ENCODE measurements at places on chromosomes 2 and 18.

- no peak for DNase-seq
These were observed 10.2 kb upstream of the TEX261 start for GRCh38 chr2:71004857-71005256.

- no peak for DNase-seq
These were observed 176.2 kb upstream of the ZC3H15 start for GRCh38 chr2:186309901-186310300.

- no peak for DNase-seq
These were observed 115.3 kb upstream of the LINC00305 start for GRCh38 chr18:64264171-64264570.

DNA sequence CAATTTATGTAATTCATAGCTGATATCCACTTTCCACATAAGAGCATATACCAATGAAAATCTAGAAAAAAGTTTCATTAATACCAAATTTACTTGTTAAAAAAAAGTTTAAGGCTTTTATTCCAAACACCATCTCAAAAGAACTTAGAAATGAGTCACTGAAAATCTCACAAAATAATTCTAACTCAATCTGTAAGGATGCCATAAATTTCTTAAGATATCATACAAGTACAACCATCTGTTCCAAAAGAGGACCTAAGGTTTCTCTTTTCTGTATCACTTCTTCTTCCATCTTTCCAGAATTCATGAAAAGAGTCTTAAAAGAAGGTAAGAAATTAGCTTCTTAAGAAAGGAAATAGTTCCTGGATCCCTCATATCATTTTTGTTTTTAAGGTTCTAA, 60.4 kb downstream of the TRIP12 start:
- no peak for DNase-seq

DNA sequence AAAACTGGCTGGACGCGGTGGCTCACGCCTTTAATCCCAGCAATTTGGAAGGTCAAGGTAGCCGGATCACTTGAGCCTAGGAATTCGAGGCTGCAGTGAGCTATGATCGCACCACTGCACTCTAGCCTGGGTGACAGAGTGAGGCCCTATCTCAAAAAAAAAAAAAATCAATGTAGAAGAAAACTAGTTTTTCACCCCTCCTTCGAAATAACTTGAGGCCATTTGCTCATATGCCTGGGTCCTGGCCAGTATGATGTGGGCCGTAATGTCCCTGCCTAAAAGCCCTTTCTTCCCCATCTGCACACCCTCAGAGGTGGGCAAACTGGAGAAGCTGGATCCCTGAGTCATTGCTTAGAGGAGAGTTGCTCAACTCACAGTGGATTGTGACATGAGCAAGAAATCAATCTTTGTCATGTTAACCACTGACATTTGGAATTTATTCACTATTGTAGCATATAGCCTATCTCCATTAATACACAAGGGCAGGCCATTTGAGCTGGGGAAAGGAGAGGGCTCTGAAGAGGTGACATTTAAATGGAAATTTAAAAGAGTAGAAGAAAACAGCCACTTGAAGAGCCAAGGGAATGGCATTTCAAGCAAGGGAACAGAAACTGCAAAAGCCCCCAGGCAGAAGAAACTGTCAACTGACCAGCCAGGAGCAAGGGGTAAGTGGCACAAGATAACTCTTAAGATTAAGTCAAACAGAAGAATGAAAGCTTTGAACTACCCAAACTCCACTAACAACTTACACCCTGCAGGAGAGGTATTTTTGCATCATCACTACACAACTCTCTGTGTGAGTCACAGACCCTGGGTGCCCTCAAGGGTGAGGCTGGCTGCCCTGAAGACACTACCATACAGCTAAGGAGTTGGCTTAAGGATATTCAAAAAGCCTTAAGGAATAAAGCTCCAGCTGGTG, 7.6 kb upstream of the METTL21A start:
- no peak for DNase-seq

GRCh38 chr18:9177031-9177430, 40.5 kb downstream of the ANKRD12 start:
- DNase-seq = no peak

- no peak for DNase-seq
These were observed 48.5 kb upstream of the KCNH7 start for GRCh38 chr2:162887087-162887486.

- DNase-seq = no peak
These were observed 24.2 kb upstream of the TOGARAM2 start for GRCh38 chr2:28956890-28957289.

DNA sequence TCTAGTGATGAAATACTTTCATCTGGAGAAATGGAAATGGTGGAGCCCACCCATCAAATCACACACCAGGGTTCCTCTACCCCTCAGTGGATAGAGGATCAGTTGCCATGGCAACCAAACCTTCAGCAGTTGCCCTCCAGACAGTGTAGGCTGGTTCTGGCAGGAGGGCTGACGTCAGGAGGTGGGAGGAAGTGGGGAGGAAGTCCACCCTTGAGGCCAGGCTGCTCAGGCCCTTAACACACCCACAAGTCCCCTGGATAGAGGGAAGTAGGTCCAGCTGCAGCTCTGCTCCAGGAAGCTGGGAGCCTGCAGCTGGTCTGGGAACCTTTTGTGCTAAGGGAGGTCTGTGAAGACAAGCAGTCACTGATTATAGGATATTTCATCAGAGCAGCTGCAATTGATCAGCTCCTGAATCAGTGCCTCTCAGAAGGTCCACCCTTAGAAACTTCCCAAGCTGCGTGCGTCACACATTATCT, 186.6 kb downstream of the MTX2 start:
- no peak for DNase-seq

- DNase-seq = no peak
These were observed 14.9 kb downstream of the STAT1 start for GRCh38 chr2:190999058-190999457.

DNA sequence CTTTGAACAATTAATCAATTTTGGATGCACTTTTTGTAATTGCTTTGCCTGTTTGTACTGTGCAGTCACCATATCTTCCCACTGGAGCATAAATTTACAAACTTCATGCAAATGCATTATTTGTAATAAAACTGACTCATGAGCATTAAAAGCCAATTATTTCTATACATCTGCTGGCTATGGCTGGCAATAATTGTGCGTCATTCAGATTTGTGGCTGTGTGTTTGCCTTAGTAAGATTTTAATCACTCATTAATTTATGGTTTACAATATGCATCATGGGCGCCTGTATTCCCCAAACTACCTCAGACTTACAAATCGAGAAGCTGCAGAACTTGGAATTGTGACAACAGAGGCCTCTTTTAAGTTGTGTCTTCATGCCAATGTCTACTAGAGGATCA, 132.4 kb upstream of the TRIB2 start:
- no peak for DNase-seq

DNA sequence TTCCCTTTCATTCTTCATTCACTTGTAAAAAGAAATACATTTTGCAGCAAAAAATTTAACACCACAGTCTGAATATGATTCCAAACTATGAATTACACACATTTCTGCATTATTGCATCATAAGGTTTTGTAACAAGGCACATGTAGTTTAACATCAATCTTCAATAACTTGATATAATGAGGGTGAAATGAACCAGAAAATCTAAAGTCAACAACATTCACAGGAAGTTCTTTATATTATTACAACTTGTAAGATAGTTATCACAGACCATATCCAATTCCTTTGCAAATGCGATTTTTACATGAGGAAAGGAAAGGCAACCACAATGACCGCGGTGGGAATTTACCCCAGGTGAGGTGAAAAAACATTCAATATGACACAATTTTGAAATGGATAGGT, 213.3 kb downstream of the NAPG start:
- no peak for DNase-seq

DNA sequence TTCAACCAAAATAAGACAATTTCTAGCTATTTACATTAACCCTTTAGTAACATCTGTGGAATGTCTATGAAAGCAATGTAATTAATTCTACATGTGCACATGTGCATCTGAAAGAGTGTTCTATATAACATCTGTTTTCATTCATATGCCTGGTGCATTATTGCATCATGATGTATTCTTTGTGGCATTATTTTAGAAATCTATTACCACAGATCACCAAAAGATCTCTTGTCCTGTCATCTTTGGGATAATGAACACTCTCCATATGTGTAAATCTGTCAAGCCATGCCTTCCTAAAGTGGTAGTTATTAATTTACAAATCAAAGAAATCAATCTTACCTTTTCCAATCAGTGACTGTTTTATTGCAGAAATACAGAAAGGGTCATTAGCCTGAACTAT, 86.9 kb downstream of the TRIB2 start:
- no peak for DNase-seq

DNA sequence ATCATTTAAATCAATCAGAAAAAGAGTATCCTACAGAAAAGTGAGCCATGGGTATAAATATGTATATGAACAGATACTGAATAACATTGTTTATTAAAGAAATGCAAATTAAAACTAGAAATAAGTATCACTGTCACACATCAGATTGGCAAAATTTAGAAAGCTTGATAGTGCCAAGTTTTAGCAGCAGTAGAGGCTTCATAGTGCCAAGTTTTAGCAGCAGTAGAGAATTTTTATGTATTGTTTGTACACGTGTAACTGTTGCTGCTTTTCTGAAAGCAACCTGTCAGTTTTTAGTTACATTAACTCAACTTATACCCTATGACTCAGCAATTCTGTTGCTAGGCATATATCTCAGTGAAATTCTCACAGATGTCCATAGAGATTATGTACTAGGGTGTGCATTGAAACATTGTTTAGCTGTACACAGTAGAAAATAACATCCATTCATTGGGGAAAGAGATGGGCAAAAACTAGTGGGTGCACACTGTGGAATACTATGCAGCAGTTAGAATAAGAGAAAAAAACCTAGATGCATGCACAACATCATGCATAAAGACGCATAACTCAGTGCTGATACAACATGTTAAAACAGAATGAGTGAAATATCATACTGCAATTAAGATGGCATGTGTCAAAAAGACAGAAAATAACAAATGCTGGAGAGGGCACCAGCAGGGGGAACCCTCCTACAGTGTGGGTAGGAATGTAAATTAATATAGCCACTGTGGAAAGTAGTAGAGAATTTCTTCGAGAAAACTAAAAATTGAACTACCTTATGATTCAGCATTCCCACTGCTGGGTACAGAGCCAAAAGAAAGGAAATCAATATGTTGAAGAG, 294.5 kb upstream of the NT5C1B start:
- DNase-seq = no peak

DNA sequence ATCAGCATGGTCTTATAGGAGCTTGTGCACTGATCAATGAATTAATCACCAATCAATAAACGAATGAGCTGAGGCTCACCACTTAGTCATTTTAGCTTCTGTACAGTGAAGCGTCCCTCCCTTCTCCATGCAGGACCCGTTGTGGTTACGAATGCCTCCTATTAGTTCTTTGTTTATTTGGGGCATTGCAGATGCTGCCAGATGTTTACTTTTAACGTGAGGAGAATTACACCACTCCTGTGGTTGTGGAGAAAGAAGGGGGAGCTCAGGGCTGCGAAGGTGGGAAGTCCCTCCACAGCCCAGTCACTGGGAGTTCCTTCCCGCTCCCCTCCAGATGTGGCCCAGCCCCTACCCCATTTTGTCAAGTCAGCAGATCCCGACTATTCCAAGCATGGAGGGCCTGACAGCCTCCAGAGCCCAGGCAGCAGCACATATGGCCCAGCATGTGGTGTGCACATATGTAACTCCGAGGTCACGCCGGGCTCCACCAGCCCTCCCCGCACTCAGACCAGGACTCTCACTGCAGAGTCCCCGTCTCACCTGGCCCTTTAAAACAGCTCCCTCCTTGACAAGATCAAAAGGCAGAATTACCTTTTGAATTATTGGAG, 20.9 kb downstream of the PKDCC start:
- DNase-seq = no peak

DNA sequence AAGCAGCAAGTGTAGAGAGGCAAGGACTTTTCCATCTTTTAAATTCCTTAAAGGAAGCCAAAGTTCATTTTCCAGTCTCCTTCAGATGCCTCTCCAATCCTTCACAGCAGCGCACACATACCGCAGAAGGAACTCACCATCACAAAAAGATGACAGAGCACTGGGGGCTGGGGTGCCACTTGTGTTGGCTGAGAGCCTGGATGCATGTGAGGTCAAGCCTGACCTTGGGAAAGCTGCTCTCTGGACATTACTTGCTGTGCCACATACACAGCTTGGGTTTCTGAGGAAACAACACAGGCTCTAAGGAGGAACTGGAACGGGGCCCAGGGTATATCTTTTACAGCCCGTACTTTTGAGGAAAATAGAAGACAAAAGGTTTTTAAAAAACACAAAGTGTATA, 364.3 kb upstream of the MEX3C start:
- no peak for DNase-seq

- DNase-seq = no peak
These were observed 576.2 kb upstream of the HS6ST1 start for GRCh38 chr2:128894896-128895295.

- DNase-seq = no peak
These were observed 4.0 kb downstream of the PTPN2 start for GRCh38 chr18:12879840-12880540.

- no peak for DNase-seq
These were observed 167.6 kb downstream of the LNPK start for GRCh38 chr2:175834477-175834876.

- no peak for DNase-seq
These were observed 119.2 kb downstream of the VAPA start for GRCh38 chr18:10033016-10033399.

DNA sequence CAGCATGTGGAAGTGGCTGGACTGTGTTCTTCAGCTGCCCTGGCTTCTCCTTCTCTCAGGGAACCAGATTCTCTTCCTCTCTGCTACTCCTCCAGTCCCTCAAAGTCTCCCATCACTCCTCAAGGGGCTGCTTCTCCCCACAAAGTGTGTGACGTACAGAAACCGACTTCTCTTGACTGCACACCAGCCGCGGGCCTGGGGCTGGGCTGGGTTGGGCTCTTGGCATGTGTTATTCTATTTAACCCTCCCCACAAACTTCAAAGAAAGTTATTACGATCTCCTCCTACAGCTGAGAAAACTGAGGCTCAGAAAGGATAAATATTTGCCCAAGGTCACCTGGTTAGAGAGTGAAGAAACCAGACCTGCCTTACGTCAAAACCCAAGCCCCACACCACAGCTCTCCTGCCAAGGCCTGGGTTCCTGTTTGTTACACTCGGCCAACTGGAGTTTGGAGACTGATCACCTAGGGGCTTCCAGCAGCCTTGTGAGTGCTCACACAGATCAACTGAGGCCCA, 269.0 kb downstream of the TFCP2L1 start:
- DNase-seq = no peak

DNA sequence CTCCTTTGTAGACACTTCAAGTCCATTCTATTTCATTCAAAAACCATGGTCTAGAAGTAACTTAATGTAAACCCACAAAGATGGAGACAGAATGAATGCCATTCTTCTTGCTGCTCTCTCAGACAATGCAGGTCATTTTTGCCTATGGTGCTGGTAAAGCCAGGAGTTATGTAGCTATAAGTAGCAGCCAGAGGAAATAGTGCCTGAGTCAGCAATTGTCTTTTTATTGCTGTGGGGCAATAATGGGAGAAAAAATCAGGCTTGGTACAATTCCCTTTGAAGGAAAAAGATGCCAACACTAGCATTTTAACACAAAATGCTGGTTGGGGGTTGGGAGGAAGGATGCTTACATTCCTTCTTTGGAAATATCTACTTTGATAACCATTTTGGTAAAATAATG, 43.5 kb downstream of the SCN1A start:
- no peak for DNase-seq
